Activated CD4-positive, alpha-beta T cell treated with anti-CD3 and anti-CD28 coated beads for 36 hours (primary cell): ENCODE measurements at places on chromosomes 1 and 21.

- DNase-seq: peak; percentile 21
Measured at GRCh38 chr1:33306653-33307493, 14.0 kb downstream of the A3GALT2 start.

DNA sequence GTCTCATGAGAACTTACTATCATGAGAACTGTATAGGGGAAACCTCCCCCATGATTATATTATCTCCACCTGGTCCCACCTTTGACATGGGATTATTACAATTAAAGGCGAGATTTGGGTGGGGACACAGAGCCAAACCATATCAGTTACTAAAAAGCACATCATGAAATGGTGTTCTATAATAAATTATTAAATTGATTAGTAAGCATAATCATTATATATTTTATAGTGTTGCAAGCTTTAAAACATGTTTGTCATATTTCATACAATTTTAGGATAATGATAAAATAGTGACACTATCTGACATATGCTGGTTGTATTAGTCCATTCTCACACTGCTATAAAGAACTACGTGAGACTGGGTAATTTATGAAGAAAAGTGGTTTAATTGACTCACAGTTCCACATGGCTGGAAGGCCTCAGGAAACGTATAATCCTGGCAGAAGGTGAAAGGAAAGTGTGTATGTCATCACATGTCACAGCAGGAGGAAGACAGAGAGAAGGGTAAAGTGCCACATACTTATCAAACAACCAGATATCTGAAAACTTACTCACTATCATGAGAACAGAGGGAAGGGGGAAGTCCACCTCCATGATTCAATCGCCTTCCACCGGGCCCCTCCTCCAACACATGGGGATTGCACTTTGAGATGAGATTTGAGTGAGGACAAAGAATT, 539.2 kb upstream of the OLFM3 start:
- no peak for DNase-seq

DNA sequence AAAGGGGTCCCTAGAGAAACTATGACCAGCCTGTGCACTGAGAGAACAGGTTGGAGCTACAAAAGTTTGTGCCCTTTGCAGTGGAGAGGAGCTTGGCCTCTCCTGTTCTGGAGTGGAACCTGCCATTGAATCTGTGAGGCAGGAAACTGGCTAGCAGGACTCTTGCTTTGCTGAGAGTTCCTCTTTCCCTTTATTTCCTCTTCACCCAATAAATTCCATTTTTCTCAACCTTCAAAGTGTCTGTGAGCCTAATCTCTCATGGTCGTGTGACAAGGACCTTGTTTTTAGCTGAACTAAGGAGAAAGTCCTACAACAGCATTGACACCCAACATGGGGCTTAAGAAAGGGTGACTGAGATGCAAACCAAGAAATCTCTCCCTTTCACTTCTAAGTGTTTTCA, 42.7 kb upstream of the FASLG start:
- DNase-seq: no peak

DNA sequence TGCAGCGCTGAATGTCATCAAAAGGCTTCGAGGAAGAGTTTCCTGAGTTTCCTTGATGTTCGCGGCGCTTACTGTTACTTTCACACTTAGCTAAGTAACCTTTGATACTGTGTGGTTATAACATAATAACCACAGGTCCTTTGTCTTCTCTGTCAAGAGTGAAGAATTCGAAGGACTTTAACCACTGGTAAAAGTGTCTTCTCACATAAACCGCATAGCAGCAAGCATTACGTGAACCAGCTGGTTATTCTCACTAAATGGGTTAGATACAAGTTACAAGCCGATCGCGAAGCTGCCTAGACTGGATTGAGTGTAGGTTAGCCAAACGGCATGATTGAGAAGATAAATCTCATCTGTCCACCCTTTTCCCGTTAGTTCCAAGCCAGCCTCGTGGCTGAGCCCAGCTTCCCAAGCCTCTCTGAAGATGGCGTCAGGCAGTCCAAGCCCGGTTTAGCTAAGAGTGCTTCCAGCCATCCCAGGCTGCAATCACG, 18.3 kb upstream of the IFNGR2 start:
- peak; percentile 54 for DNase-seq

DNA sequence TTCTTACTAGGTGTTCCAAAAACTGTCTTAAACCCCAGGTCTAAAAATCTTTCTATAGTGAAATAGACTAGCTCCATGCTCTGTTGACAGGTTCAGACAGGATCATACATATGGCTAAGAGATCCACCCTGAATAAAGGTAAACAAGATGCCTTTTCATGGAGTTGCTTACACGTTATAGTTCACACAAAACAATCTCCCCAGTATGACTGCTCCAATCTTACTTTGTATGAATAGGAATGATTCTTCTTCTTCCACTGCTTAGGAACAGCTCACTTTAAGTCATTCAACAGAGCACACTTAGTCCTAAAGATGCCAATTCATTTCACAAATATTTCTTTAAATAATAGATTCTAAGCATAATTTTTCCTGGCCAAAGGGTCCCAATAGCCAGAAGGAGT, 16.0 kb downstream of the ELK4 start:
- DNase-seq: no peak

DNA sequence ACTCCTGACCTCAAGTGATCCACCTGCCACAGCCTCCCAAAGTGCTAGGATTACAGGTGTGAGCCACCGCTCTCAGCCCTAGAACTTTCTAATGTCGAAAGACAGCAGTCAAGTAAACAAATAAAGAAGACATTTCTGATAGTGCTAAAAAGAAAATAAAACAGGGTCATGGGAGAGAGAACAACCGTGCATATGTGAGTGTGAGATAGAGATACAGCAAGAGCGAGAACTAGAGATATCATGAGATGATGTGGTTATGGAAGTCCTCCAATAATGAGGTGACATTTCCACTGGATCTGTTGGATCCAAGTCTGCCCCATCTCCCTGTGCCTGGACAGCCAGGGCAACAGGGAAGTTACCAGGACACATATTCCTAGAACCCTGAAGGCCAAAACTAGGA, 4.6 kb upstream of the TENT5B start:
- DNase-seq: no peak

DNA sequence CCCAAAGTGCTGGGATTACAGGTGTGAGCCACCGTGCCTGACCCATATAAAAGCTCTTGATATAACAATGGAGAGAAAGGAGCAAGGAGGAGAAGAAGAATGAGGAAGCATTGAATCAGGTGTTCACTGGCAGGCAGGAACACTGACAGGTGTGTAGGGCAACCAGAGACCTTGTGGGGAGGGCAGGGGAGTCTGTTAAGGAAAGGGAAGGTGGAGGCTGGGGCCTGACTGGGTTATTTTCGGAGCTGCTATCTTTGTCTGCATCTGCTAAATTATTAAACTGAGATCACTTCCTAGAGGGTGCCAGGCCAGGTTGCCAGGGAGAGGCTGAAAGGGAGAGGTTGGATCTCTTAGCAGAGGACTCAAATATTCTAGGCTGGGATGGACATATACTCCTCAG, 6.8 kb upstream of the TRNP1 start:
- DNase-seq: no peak

- DNase-seq: peak; percentile 92
Measured at GRCh38 chr1:248838357-248839167, 538 bp downstream of the ZNF672 start.

DNA sequence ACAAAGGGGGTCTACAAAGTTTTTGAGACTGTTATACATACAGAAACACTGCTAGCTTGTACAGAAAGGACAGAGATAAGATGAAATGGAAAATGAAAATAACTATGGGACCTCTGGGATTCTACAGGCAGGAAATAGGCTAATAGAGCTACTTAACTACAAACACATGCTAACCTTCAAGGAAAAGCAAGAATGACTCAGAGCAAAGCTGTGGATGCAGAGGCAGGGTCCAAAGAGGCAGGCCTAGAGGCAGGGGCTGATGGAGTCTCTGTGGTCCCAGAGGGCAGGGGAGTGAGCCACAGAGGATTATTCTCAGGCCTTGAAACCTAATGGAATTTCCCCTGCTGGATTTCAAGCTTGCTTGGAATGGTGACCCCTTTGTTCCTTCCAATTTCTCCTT, 18.7 kb upstream of the GOLT1A start:
- no peak for DNase-seq

DNA sequence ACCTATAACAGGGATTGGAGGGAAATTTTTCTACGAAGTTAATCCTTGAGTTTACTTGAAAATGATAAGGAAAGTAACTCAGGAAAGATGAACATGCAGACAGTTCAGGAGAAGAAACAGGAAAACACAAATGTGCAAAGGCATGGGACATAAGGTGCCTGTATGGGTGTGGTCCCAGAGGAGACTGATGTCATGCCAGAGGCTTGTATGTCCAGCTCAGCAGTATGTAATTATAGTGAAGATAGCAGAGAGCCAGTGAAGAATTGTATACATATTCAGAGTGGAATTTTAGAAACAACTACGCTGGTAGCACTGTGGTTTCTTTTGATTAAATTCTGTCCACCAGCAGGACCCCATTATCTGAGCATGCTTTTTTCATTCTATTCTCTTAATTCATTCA, 179.5 kb downstream of the LRRC7 start:
- no peak for DNase-seq

GRCh38 chr1:169623132-169623926, 6.6 kb downstream of the SELP start:
- no peak for DNase-seq

DNA sequence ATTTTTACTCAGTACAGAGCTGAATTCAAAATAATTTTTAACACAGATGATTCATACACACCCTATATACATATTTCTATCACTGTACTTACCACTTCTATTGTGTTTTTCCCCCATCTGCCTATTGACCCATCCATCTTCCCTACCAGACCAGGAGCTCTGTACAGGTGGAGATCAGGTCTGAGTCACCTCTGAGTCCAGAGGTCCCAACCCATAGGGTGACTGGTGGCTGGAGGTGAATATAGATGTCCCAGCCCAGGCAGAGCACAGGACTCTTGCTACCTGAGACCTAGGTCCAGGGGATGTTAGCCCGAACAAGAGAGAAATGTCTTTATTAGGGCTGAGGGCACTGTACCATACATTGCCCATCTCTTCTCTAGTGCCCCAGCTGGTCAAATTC, 54.8 kb downstream of the DMAP1 start:
- no peak for DNase-seq

DNA sequence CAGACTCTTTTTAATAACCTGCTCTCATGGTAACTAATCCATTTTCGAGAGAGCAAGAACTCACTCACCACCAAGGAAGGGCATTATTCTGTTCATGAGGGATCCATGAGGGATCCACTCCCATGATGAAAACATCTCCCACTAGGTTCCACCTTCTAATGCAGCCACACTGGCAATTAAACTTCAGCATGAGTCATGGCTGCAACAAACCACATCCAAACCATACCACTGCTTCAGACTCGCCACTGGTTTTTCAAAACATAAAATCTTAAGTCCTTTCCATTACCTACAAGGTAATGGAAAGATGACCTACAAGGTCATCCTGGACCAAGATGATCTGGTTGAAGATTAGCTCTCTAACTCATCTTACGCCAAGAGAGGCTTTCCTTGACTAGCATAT, 405.1 kb downstream of the VAV3 start:
- no peak for DNase-seq

DNA sequence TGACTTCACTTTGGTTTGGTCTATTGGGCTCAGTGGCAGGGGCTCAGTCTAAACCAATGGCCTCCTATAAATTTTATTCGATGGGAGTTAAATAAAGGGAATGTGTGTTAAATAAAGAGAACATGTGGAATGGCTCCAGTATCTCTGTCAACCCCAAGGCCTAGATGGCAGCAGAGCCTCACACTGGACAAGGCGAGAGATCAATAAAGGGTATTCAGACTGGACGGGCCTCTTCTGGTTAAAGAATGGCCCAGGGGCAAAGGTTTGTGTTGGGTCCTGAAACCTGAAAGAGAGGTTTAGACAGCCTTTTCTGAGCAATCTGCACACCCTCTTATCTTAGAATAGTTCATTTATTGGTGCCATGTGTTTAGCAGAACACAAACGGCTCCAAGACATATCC, 34.7 kb downstream of the SH3BP5L start:
- DNase-seq: no peak

DNA sequence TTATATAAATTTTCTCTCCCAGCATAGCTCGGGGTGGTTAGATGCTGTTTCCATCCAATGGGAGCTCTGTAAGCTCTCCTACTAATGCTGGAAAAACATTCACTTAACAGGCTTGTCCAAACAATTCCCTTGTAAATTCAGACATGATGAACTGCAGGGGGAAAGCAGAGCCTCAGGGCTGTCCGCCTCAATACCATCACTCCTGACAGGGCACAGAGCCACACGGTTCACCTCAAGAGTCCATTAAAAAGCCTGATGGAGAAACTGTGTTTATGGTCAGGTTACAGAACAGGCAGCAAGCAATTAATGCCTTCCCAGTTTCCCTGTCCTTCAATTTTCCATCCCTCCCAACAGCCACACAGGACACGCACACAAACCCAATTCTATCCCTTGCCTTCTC, 171.0 kb downstream of the BRINP2 start:
- DNase-seq: no peak

DNA sequence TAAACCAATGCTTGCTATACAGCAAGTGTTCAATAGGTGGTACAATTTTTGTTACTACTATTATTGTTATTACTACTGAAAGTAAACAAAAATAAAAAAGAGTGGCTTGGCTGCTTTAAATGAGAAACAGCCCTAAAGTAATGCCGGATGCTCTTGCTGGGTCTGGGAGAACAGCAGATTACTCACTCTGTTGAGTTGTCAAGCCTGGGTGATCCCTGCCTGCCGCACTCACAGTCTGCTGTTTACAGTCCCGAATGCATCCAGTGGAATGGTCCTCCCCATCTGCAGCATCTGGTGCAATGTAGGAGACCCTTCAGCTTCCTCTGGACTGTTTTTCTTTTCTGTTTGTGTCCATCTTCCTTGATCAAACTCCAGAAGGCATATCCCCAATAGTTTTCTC, 102.7 kb upstream of the IVNS1ABP start:
- no peak for DNase-seq

GRCh38 chr1:2347409-2347785, 44.0 kb downstream of the MORN1 start:
- no peak for DNase-seq

GRCh38 chr1:156797212-156797871, 19.3 kb downstream of the SH2D2A start:
- peak; percentile 75 for DNase-seq

GRCh38 chr1:164265232-164265631, 293.8 kb upstream of the PBX1 start:
- DNase-seq: no peak

DNA sequence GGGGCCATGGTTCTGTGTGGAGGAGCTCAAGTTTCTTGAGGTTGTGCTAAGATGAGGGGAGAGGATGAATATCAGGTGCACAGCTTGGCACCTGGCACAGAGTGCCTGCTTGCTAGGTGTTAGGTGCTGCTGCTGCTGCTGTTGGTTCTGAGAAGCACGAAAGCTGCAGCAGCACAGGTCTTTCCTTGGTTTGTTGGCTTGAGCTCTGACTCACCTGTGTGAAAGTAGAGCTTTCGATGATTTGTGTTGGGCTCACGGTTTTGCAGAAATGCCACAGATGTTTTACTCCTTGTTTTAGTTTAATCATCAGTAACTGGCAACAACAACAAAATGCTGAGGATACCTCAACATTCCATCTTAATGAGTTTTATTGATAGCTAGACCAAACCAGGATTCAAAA, 221.6 kb downstream of the BRINP2 start:
- DNase-seq: no peak
